Activated CD4-positive, alpha-beta T cell treated with anti-CD3 and anti-CD28 coated beads, Interleukin-2, amount 50 U/mL, for 48 hours (primary cell): ENCODE measurements at places on chromosomes 1 and 21.

DNA sequence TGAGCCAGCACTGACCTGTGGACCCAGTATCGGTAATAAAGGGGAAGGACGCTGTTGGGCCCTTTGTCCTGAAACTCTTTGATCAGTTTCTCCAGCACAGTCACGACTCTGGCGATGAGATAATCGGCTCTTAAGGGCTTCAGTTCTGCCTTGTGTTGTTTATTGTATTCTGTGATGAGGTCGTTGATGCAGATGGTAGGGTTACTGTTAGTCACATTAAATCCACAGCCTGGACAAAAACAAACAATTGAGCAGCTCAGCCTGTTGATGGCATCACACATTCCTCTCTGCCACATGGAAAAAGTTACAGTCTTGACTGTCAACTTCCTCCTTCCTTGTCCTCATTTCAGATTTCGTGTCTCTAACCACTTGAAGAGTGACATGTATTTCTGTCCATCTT lies 57.6 kb downstream of the SIM2 start:
- DNase-seq, result no peak

GRCh38 chr1:235075048-235075776 lies 53.4 kb downstream of the TOMM20 start:
- peak; percentile 90 for DNase-seq

- no peak for DNase-seq
Measured at GRCh38 chr1:60894130-60894529, 188.2 kb upstream of the NFIA start.

GRCh38 chr1:116164150-116164549 lies 53.0 kb downstream of the MAB21L3 start:
- no peak for DNase-seq

DNA sequence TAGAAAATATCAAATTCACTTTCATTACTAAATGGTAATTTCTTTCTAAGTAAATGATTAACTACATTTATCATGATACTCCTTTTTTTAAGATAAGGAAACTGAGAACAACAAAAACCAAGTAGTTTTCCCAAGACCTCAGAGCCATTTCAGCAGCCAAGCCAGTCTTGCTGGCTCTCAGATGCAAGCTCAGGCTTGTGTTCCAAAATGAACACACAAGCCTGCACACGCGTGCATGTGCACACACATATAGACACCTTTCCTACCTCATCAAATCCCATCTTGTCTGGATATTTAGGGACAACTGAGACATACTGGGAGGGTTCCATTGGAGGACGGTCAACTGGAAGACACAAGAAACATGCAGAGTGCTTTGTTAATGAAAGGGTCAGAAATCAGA lies 83.0 kb downstream of the COLGALT2 start:
- no peak for DNase-seq

DNA sequence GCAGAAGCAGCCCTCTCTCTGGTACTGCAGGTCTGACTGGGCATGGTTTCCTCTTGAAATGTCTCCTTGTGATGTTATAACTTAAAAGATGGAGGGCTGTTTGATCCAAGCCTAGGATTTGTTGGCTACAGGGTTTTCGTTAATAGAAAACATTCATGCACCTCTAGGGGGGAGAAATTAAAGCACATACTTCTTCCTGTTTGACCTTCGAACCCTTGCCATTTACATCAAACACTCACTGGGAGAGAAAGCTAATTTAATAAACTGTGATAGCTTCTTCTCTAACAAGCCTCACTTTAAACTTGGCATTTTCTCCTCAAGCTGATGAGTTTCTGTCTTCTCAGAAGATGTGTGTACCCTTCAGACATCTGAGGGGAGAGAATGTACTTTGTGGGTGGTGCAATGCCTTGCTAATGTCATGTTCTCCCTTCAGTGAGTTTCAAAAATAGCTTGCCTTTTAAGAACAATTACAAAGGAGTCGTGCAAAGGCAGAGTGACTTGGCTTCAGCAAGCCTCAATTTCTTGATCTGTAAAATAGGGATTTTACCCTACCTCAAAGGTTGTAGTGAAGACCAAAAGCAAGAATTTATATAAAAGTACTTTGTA lies 20.4 kb downstream of the CACHD1 start:
- no peak for DNase-seq

DNA sequence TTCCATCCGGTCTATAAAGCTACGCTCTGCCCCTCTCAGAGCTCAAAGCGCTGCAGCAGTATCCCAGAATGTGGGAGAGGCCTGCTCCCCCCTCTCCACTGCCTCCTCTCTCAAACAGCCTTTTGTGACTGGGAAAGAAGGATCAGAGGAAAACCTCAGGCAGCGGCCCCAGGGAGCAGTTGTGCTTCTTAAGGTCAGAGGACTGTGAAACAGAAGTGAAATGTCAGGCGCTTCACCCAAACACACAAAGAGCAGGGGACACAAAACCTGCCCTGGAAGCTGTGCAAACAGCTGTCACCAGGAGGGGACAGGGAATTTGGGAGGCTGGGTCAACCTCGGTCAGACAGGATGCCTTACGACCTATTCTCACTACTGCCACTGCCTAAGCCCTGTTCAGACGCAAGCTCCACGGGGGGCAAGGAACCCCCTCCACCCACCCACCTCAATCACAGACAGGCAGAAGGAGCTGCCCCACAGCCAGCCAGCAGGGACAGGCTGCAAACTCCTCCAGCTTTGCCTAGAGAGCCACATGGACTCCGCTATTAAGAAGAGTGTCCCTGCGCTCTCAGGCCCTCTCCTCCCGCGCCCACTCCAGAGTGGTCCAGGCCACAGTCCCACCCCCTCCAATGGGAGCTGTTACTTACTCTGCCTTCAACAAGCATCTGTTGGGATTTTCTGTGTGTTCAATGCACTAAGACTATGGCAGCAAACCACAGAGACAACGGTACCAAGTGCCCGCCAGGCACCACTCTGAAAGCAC lies 14.6 kb downstream of the SSBP3 start:
- DNase-seq, result no peak

GRCh38 chr1:111370871-111371270 lies 56.7 kb downstream of the OVGP1 start:
- DNase-seq, result no peak

DNA sequence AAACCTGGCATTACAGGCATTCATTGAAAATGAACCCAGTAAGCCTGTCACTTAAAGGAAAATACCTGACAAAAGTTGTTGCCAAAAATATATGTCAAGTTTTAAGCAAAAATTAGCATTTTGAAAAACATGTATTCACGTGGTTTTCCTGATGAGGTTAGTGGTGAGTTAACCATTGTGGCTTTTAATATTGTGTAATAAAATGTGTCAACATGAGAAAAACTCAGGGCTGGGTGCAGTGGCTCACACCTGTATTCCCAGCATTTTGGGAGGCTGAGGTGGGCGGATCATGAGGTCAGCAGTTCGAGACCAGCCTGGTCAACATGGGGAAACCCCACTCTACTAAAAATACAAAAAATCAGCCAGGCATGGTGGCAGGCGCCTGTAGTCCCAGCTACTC lies 731.4 kb downstream of the KCNT2 start:
- no peak for DNase-seq

DNA sequence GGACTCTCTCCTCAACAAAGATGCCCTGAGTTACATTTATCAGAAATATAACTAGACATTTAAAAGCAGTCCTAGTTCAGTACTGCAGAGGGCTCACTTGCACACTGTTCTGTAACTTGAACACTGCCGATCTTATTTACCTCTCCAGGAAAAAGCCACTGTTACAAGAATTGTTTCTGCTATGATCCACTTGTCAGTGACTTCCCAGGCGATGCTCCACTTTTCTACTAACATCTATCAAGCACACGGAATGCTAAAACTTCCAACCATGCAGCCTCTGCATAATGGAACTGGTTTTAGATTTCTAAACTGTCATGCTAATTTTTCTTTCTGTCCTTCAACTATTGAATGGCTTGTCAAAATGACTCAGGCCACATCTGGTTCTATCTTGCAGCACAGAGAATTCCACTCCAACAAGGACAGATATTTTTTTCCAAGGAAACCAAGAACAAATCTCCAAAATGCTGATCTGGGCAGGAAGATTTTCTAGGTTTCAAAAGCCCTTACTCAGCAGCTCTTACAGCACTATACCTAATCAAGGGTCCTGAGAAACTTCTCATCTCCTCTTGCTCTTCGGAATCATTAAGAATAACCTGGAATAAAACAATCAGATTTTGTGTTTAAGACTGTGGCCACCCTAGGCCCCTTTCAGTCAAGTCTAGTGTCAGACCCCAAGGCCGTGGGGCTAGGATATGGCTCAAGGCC lies 9.9 kb downstream of the SEC16B start:
- DNase-seq, result no peak

DNA sequence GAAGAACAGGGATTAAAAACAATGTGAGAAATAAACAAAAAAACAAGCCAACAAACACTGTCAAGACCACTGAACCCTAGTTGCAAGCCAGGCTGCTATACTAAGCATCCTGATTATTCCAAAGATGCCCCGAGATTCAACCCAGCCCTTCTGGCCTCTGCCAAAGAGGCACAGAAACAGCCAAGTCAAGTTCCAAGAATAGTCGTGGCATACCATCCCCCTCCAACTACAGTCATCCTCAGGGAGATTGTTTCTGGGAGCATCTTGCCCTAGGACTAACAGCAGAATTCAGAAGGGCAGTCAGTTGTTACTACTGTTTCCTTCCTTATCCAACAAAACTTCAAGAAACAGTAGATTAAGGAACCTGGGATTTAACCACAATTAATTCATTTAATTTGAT lies 52.3 kb downstream of the ABL2 start:
- no peak for DNase-seq

DNA sequence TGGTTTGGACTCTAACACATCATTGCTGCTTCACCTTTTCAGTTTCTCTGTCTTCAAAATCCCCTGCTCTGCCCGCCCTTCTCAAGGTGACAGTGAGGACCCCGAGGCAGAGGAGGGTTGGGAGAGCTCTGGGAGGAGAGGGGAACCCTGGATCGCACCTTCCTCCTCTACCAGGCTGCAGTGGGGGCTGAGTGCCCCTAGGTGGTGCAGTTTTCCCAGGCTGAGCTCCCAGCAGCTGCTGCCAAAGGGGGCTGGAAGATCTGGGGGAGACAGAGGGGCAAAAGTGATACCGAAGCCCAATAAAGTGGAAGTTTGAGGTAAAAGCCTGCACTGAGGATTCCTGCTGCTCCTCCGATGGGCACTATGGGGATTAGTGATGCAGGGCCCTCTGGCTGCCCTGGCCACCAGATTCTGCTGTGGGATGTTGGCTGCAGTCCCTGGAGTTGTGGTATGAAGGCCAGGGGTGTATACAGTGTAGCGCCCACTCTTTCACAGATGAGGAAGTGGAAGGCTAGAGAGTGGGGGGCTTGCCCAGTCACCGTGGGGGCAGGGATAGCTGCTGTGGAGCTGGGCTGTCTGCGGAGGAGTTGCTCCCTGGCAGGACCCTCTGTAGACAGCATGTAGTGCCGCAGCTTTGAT lies 40.7 kb upstream of the SCMH1 start:
- peak; percentile 33 for DNase-seq

DNA sequence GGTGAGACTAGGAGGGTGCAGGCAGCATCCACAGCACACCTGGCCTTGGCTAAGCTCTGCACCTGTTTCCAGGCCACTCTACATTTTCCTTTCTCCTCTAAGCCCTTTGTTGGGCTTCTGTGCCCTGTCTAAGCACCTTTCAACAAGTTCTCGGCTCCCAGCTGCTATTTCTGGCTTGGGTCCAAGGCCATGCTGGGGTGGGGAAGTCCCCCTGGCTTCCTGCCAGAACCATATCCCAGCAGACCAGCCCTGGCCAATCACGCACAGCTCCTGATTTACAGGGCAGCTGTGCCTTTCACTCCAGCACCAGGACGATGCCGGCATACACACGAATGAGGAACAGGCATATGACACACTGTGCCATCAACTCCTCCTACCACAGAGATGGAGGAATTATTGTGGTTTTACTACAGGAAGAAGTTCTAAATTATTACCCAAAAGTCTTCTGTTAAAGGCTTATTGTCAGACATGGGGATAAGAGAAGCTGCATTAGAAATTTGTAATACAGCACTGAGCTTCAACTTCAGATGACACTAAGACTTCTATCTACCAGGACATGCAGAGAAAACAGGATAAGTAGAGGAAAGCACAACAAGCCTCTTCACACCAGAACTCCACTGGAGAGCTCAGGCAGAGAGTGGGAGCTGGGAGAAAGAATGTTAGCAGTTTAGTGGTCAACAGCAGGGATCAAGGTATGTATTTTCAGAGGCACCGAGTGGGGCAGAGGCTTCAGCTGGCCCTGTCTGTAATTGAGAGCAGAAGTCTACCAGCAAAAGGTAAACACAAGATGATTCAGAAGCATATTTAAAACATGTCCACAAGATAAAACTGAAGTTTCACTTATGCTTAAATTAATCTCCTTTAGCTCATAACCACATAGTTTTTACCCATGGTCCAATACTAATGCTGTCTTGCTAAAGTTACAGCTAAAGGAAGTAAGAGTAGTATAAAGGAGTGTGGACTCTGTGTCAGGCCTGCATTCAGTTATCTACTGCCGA lies 37.4 kb downstream of the TRIT1 start:
- peak; percentile 78 for DNase-seq
